ENCODE measurements at places on chromosomes 3 and 15.

DNA sequence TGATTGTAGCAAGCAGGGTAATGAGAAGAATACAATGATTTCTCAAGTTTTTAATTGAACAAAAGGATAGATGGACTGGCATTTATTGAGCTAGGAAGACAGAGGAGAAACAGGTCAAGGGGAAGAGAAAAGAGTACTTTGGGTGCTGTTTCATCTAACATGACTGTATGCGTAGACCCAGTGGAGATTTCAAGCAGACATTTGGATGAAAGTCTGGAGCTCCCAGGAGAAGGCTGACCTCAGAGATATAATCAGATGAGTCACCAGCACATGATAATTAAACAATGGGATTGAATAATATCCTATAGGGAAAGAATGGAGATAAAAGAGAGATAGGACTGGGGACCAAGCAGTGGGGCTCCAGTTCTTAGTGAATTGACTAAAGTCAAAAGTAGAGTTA lies 194.9 kb downstream of the ARRDC4 start:
- DNase-seq: no peak

DNA sequence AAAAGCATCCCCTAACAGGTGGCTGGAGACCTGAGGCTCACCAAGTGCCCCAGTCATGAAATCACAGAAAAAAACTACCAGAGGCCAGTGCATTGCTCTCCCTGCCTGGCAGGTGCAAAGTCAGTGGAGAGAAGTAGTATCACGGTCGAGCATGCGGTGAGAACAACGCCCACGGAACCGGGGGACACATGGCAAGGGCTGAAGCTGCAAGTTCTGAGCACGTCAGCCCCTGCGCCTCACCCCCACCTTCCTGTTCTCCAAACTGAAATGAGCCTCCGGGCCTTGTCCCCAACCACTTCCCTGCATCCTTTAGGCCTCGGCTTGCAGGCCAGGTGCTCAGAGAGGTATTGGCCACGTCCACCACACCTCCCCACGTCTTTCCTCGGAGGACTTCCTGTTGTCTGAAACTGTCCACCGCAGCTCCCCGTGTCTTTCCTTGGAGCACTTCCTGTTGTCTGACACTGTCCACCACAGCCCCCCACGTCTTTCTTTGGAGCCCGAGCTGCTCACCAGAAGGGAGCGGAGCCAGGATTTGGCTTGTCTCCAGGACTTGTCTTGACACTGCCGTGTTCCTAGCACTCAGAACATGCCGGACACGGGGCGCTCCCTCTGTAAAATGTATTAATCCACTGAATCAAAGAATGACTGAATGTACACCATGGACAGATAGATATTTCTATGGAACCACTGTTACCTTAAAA lies 43.9 kb downstream of the NSMCE3 start:
- no peak for DNase-seq

DNA sequence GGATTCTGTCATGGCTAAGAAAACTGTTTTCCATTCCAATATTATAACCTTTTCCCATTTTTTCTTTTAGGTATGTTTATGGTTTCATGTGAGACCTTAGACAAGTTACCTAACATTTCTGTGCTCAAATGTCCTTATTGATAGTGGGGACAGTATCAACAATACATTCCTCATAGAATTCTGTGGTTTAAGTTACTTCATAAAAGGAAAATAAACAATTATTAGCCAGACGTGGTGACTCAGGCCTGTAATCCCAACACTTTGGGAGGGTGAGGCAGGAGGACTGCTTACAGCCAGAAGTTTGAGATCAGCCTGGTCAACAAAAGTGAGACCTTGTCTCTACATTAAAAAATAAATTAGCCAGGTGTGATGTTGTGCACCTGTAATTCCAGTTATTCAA lies 436.8 kb upstream of the CNTN4 start:
- no peak for DNase-seq

DNA sequence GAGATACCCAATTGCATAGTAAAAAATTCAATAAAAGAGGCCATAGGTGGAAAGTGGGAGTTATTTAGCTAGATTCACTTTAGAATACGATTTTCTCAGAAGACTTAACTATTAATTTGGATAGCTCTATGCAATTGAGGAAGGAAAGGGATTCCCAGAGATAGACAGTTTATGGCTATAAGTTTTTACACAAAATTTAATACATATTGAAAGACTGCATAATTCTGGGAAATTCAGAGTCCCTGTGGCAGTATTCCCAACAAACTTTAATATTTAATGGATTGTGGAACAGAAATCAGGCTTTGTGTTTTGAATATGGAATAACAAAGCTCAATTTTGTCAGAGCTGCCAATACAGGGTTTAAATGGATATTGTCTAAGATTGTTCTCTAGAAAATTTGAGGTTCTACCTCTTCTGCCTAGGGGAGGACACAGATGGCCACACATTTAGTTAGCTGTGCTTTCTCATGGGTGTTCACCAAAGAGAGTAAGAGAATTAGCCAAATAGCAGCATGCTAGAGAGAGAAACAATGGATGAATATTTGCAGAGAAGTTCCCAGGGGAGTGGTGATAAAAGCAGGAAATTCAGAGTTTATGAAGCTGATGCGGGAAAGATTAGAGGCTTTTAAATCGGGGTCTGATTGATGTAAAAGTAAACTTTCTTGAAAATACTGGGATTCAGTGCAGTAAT lies 8.5 kb downstream of the ISL2 start:
- no peak for DNase-seq

DNA sequence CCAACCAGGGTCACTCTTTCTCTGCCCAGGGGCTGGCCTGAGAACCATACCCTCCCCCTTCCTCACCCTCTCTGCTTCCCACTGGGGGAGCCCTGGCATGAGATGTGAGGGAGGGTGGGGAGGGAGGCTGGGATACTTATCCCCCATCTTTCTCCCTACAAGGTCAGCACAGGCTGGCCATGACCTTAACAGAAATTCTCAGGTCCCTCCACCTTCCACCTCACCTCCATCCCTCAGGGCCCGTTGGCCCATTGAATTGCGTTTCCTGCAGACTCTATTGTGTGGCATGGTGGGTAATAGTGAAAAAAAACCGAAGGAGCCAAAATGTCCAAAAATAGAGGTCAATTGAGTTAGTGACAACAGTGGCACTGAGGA lies 159.5 kb downstream of the OR4M2 start:
- DNase-seq: no peak

GRCh38 chr3:107927361-107928083 lies 163.3 kb downstream of the CD47 start:
- DNase-seq: peak; percentile 73

- no peak for DNase-seq
These were observed 444.5 kb downstream of the EPHB1 start for GRCh38 chr3:135239615-135239884.

DNA sequence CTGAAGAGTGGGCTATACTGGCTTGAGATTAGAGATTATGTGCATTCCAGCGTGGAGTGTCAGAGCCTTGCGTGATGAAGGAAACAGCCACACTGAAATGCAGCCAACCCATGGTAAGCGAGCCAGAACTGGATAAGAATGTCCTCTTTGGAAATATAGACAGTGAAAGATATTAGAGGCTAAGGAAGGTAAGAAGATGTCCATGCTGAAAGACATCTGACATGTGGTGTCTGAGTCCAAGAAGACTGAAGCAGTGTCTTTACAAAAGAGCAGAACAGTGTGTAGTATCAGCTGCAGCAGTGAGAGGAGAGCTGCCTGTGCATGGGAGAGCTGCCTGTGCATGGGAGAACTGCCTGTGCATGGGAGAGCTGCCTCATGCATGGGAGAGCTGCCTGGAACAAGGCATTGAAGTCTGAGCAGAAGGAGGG lies 672.2 kb downstream of the DIPK2A start:
- DNase-seq: no peak

DNA sequence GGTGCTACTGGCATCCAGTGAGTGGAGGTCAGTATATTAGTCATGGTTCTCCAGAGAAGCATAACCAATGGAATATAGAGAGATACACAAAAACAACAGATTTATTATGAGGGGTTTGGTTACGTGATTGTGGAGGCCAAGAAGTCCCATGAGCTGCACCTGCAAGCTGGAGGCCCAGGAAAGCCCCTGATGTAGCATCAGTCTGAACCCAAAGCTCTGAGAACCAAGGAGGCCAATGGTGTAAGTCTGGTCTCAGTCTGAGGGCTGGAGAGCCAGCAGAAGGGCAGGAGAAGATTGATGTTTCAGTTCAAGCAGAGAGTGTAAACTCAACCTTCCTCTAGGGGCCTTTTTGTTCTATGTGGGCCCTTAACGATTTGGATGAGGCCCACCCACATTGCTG lies 144.1 kb downstream of the KLF13 start:
- no peak for DNase-seq

GRCh38 chr3:126883241-126883640 lies 99.7 kb upstream of the PLXNA1 start:
- DNase-seq: no peak

GRCh38 chr15:64705006-64705405 lies 70.4 kb downstream of the RBPMS2 start:
- no peak for DNase-seq

GRCh38 chr3:191378142-191378812 lies 48.0 kb upstream of the UTS2B start:
- no peak for DNase-seq

DNA sequence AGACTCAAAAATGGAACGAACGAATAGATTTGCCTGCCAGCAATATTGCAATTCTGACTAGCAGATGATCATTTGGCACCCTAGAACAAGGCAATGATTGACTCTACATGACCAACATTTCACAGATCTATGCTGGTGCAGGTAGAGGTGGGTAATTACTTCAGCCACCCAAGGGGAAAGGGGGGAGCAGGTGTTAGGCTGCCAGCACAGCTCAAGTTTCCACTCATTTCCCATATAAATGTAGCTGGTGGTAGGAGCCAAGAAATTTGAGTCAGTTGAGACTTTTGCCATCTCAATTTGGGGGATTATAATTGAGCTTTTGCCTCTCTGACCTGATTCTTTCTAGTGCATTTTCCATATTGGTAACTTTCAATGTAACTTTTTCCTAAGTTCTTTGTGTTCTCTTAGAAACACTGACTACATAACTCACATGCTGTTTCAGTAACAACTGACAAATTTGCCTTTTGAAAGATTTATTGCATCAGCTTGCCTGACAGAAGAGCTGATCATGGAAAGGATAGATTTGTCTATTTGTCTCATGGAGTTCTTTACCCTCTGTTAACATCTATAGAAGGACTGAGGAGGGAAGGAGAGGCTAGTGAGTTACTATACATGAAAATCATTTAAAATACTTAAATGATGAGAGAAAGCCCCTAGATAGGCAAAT lies 902.5 kb downstream of the ZPLD1 start:
- no peak for DNase-seq

- DNase-seq: no peak
These were observed 90.8 kb downstream of the MCTP2 start for GRCh38 chr15:94322141-94322540.

- DNase-seq: no peak
These were observed 79.9 kb upstream of the PRR23E start for GRCh38 chr3:127112796-127113570.

DNA sequence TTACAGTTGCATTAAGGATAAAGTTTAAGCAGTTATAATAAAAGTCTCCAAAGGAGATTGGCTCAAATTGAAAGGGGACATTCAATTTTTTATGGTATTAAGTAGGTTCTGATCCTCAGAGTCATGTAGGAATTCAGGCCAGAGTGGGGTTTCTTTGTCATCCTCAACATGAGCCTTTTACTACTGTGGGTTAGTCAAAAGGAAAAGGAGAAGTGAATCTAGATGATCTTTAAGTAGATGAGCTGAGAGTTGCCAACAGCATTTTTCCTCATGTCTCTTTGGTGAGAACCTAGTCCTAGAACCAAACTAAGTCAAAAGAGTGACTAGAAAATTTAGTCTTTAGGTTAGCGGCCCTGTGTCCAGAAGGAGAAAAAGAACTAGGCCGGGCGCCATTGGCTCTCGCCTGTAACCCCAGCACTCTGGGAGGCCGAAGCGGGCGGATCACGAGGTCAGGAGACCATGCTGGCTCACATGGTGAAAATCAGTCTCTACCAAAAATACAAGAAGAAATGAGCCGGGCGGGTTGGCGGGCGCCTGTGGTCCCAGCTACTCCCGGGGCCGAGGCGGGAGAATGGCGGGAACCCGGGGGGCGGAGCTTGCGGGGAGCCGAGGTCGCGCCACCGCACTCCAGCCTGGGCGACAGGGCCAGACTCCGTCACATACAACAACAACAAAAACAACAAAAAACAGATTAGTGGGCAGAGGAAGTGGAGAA lies 4.2 kb upstream of the CHL1 start:
- DNase-seq: no peak

DNA sequence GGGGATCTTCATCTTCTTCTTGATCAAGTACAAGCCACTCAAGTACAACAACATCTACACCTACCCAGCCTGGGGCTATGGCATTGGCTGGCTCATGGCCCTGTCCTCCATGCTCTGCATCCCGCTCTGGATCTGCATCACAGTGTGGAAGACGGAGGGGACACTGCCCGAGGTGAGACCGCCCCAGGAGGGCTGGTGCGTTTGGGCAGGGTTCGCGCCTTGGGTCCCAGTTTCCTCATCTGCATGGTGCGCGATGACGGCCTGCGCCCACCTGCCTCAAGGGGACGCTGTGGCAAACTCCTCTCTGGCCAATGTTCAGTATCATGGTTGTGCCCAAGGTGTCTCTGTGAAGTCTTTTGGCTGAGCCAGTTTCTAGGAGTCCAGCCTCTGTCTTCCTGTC lies 57.5 kb upstream of the SLC6A1 start:
- DNase-seq: no peak
